ENCODE measurements at places on chromosomes 1 and 21.

DNA sequence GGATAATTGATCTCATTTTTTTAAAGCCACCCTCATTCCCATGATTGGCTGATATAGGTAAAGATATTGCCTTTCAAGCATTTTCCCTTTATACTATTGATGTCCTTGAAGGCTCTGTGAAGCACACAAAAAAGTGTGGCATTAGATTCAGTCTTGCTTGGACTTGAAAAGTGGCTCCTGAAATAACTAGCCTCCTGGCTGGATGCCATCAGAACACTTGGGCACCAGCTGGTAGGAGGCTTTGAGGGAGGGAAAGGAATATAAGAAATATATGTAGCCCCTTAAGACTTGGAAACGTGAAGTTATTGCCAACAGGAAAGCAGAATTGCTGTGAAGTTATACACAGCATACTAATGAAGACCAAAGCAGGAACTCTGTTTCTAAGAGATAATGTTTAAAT is 14.1 kb downstream of the MTR start:
- H3K4me1 ChIP-seq: peaks cover 15% of the 10 kb centered on the region
- H3K4me3 ChIP-seq: no peak overlapping the region
- peaks cover 80% of the 10 kb centered on the region for H3K36me3 ChIP-seq
- H3K27ac ChIP-seq: peak overlapping the region; percentile 15

DNA sequence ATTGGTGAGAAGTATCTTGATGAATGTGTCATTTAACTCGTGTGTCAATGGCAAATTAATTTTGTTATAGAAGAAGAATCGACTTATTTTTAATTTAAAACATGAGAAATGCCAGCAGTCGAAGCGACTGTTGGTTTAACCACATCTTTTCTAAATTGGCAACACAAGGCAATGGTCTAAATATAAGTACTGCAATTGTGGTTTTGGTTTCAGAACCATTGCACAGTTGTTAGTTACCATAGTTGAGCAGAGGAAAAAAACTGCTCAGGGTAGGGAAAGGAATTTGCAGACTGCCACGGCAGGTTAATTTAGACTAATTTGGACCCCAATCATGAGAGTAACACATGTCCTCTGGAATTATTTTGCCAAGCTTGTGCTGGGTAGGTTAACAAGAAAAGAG is 185.6 kb upstream of the RUNX1 start:
- H3K27ac ChIP-seq: peak overlapping the region; percentile 64
- no peak for DNase-seq
- no peak overlapping the region for H3K4me3 ChIP-seq
- no peaks in the 10 kb centered on the region for H3K27me3 ChIP-seq
- H3K4me1 ChIP-seq: peaks cover 49% of the 10 kb centered on the region
- peaks cover 33% of the 10 kb centered on the region for H3K36me3 ChIP-seq

DNA sequence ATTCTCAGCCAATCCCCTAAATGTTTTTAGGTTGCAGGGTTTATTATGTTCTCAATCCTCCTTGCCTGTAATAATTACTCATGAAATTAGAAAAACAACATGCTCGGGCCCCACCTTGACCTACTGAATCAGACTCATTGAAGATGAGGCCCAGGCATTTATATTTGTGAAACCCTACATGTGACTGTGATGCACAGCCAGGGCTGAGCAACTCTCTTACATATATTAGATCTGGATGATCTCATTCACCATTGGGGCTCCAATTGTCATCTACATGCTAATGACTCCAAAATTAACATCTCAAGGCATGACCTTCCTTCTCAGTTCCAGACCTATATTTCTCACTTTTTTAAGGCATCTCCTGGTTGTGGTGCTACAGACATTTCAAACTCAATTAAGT is 103.3 kb downstream of the WDR3 start:
- H3K36me3 ChIP-seq: no peaks in the 10 kb centered on the region
- H3K27ac ChIP-seq: no peak overlapping the region
- no peak overlapping the region for H3K4me3 ChIP-seq
- no peaks in the 10 kb centered on the region for H3K4me1 ChIP-seq
- H3K27me3 ChIP-seq: peaks cover 2% of the 10 kb centered on the region
- DNase-seq: no peak

DNA sequence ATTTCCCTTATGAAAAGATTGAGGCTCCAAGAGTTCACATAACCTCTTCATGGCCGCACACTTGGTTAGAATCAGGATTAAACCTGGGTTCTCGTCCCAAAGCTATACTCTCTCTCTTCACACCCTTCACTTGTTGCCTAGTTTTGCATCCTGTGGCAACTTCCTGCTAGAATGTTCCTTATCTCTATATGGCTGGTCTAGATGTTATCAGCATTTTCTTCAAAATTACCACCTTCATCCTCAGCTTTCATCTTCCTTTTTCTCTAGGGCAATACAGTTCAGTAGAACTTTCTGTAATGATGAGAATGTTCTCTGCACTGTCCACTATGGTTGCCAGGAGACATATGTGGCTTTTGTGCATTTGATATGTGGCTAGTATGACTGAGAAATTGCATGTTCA is 31.1 kb upstream of the BCAR3 start:
- no peaks in the 10 kb centered on the region for H3K27me3 ChIP-seq
- peak overlapping the region; percentile 61 for H3K27ac ChIP-seq
- DNase-seq: no peak
- peaks cover 83% of the 10 kb centered on the region for H3K4me1 ChIP-seq
- peak overlapping the region; percentile 13 for H3K4me3 ChIP-seq

- no peaks in the 10 kb centered on the region for H3K36me3 ChIP-seq
- H3K27ac ChIP-seq: no peak overlapping the region
- DNase-seq: no peak
- peaks cover 3% of the 10 kb centered on the region for H3K27me3 ChIP-seq
- H3K4me1 ChIP-seq: peaks cover 1% of the 10 kb centered on the region
- no peak overlapping the region for H3K4me3 ChIP-seq
Observed at GRCh38 chr1:163166886-163167555, 35.7 kb downstream of the RGS5 start.

GRCh38 chr1:194705123-194705854 is 1518.9 kb upstream of the B3GALT2 start:
- no peaks in the 10 kb centered on the region for H3K36me3 ChIP-seq
- no peaks in the 10 kb centered on the region for H3K27me3 ChIP-seq
- H3K27ac ChIP-seq: no peak overlapping the region
- no peaks in the 10 kb centered on the region for H3K4me1 ChIP-seq
- no peak for DNase-seq
- H3K4me3 ChIP-seq: no peak overlapping the region

- no peak for DNase-seq
- no peaks in the 10 kb centered on the region for H3K36me3 ChIP-seq
- peaks cover 4% of the 10 kb centered on the region for H3K27me3 ChIP-seq
- no peak overlapping the region for H3K4me3 ChIP-seq
- no peak overlapping the region for H3K27ac ChIP-seq
Observed at GRCh38 chr1:94303005-94303404, 65.6 kb upstream of the ARHGAP29 start.

- no peaks in the 10 kb centered on the region for H3K4me1 ChIP-seq
- H3K27ac ChIP-seq: no peak overlapping the region
- H3K36me3 ChIP-seq: no peaks in the 10 kb centered on the region
- no peak for DNase-seq
- H3K27me3 ChIP-seq: peaks cover 37% of the 10 kb centered on the region
Observed at GRCh38 chr1:119873135-119874015, 22.9 kb downstream of the ADAM30 start.

GRCh38 chr21:41369920-41370839 is 8.4 kb downstream of the MX2 start:
- H3K27me3 ChIP-seq: no peaks in the 10 kb centered on the region
- H3K27ac ChIP-seq: peak overlapping the region; percentile 70
- H3K4me1 ChIP-seq: peaks cover 29% of the 10 kb centered on the region
- peak overlapping the region; percentile 71 for H3K4me3 ChIP-seq
- no peak for DNase-seq

DNA sequence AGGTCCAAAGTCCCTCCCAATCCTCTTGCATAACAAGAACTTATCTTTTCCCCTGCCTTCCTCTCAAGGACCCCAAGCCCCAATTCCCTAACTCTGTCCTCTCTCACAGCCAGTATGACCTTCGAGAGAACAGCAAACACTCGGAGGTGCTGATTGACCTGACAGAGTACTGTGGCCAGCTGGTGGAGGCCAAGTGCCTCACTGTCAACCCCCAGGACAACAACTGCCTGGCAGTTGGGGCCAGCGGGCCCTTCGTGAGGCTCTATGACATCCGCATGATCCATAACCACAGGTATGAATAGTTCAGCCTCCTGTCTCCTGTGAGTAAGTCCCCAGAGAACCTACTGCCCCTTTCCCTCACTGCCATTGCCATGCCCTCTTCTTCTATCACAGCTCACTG is 29.9 kb upstream of the TMEM222 start:
- H3K4me3 ChIP-seq: no peak overlapping the region
- no peaks in the 10 kb centered on the region for H3K27me3 ChIP-seq

DNA sequence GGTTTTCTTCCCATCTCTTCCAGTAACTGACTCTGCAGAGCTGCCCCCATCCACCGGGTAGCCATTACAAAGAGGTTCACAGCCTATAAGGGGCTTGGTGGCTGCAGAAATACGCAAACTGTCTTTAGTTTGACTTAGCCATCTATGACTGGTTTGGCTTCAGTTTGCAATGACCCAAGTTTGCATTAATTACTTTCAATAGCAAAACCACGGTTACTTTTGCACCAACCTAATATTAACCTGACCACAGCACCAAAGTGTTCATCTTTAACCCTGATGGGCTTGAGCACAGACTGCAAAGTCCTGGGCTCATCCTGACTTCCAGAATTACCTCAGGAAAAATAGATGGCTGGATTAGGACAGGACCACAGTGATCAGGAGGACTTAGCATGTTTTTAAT is 2.2 kb upstream of the HAO2 start:
- H3K27me3 ChIP-seq: peaks cover 8% of the 10 kb centered on the region
- H3K4me3 ChIP-seq: no peak overlapping the region
- H3K36me3 ChIP-seq: no peaks in the 10 kb centered on the region
- DNase-seq: no peak
- H3K4me1 ChIP-seq: no peaks in the 10 kb centered on the region

DNA sequence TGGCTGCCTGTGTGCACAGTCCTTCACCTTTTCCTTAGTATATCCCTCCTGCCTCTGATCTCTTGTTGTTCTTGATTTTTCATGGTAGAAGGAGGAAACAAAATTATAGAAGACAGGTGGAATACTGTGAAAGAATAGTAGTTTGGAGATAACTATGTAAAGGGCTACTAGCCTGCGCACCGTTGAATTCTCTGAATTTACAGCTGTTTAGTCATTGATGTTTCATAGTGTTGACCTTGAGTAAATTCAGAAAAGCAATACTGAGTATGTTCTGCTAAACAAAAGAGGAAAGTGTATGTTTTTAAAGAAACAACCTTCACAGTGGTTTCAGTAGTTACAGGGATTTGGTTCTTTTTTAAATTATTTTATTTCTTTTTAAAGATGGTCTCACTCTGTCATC is 18.1 kb downstream of the CAMTA1 start:
- no peak for DNase-seq
- H3K4me3 ChIP-seq: no peak overlapping the region
- peaks cover 18% of the 10 kb centered on the region for H3K4me1 ChIP-seq

DNA sequence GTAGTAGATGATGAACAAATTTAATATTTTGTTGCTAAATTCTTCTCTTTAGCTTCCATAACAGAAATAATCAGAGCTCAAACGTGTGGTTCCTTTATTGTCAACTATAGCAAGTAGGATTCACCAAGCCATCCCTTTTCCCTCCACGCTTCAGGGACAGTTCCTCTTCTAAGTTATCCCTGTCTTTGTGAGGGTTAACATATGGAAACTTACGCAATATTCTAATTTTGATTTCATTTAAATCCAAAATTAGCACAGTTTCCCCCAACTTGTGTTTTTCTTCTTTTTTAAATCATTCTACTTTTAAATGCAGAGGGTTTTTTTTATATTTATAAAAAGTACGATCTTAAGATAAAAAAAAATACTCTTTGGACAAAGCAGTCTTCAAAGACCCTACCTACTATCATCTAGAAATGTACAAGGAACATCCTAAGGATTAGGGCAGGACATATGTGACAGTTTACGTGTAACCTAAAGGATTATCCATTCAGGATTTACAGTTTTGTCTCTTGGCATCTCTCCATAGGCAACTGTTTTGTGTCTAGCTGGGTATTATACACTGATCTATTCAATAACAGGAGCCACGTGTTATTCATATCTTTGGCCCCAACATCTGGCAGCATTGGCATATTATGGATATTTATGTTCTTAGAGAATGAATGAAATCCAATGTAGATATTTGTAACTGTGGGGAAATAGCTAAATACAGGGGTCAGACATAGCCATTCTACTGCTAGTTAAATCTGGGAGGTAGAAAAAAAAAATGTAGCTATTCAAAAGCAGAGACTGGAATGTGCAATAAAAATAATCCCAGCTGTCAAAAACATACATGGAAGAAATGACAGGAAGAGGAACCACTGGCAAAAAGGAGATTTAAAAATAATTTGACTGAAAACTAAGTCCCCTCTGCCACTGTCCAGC is 272.9 kb downstream of the NEGR1 start:
- no peaks in the 10 kb centered on the region for H3K4me1 ChIP-seq
- H3K4me3 ChIP-seq: no peak overlapping the region
- no peak overlapping the region for H3K27ac ChIP-seq
- DNase-seq: no peak

GRCh38 chr1:209999005-209999404 is 61.0 kb downstream of the SYT14 start:
- peaks cover 9% of the 10 kb centered on the region for H3K27me3 ChIP-seq
- H3K4me1 ChIP-seq: no peaks in the 10 kb centered on the region
- H3K4me3 ChIP-seq: no peak overlapping the region
- DNase-seq: no peak

GRCh38 chr21:45136927-45137611 is 62.7 kb downstream of the ADARB1 start:
- peaks cover 10% of the 10 kb centered on the region for H3K4me1 ChIP-seq
- peak; percentile 42 for DNase-seq
- H3K4me3 ChIP-seq: no peak overlapping the region

- H3K4me1 ChIP-seq: peaks cover 12% of the 10 kb centered on the region
- H3K27me3 ChIP-seq: no peaks in the 10 kb centered on the region
- H3K4me3 ChIP-seq: no peak overlapping the region
- peaks cover 17% of the 10 kb centered on the region for H3K36me3 ChIP-seq
- no peak for DNase-seq
Observed at GRCh38 chr1:92886886-92887419, 55.1 kb downstream of the RPL5 start.

DNA sequence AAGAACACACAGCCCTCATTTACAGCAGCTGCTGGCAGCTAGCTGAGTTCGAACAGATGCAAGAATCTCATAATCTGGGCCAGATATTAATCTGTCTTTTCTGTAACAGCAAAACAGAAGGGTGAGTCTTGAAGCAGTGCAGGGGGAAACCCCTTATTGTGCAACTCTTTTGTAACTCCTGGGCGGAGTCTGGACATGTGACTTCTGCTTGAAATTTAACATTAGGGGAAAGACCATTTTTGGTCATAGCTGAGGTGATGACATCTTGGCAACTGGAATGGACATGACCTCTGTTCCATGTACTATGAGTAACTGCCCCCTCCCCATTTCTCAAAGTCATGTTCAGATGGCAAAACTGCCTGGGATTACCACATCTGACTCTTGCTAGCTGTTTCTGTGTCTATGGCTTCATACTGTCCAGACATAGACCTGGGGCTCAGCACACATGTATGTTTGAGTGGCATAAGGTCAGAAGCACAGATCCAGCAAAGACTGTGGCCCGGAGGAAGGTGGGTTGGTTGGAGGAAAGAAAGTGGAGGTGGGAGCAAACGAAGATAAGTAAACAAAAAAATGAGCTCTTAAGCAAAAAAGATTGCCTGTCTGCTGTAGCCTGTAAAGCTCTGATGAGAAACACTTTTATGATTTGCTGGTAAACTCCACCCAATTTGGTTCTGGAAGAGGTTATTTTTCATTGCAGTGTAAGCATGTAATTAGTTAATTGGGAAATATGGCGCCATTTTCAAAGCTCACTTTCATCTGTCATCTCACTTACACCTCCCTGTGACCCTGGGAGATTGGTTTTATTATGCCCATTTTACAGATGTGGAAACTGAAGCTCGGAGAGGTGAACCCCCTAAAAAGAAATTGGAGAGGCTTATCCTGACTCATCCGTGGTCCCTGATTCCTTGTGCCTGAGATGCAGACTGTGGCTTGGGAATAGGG is 26.1 kb downstream of the ETS2 start:
- peak overlapping the region; percentile 50 for H3K27ac ChIP-seq
- H3K36me3 ChIP-seq: peaks cover 3% of the 10 kb centered on the region

Data from activated T-helper 2 cell treated with anti-CD3 and anti-CD28 coated beads, Interferon-gamma antibody, Interleukin-2, Interleukin-4, amounts not matched to agents 10 μg/mL and 5 μg/mL and 100 μg/mL, durations not matched to agents 14 hours and 24 hours and 36 hours (primary cell).